ENCODE measurements at places on chromosomes 7 and 10. TPM values are rescaled to one million over a fixed set of nuclear protein-coding genes. Genes with fewer than 3 reads are reported as not detected.

TFEC gene
- 0.28 TPM for total RNA-seq

GPR15LG gene
- total RNA-seq = not detected

GATAD1 gene
- total RNA-seq = 9.3 TPM

FXYD4 gene
- total RNA-seq = not detected

STAG3 gene
- total RNA-seq = 0.36 TPM

SPOCK2 gene
- total RNA-seq = not detected

PRKAR2B gene
- 8.1 TPM for total RNA-seq

AVPI1 gene
- total RNA-seq = 30.8 TPM

CTAGE8 gene
- total RNA-seq = not detected

CPN1 gene
- total RNA-seq = not detected

TEX47 gene
- total RNA-seq = not detected

PUS7 gene
- total RNA-seq = 17.0 TPM

PAPSS2 gene
- 58.6 TPM for total RNA-seq

PLAU gene
- total RNA-seq = 115 TPM

SLC26A5 gene
- total RNA-seq = not detected

AGR3 gene
- not detected for total RNA-seq

EZH2 gene
- 13.1 TPM for total RNA-seq

FOXK1 gene
- total RNA-seq = 4.3 TPM

SFRP4 gene
- not detected for total RNA-seq

SH2D4B gene
- total RNA-seq = not detected

NKX6-2 gene
- not detected for total RNA-seq
